Renal cortex interstitium (tissue), 15 donors: ENCODE measurements at places on chromosomes 12 and 14. TPM values are rescaled to one million over a fixed set of nuclear protein-coding genes. Genes with fewer than 3 reads are reported as not detected.

The GPR84 gene
- polyA plus RNA-seq, result 0.20 TPM

DNA sequence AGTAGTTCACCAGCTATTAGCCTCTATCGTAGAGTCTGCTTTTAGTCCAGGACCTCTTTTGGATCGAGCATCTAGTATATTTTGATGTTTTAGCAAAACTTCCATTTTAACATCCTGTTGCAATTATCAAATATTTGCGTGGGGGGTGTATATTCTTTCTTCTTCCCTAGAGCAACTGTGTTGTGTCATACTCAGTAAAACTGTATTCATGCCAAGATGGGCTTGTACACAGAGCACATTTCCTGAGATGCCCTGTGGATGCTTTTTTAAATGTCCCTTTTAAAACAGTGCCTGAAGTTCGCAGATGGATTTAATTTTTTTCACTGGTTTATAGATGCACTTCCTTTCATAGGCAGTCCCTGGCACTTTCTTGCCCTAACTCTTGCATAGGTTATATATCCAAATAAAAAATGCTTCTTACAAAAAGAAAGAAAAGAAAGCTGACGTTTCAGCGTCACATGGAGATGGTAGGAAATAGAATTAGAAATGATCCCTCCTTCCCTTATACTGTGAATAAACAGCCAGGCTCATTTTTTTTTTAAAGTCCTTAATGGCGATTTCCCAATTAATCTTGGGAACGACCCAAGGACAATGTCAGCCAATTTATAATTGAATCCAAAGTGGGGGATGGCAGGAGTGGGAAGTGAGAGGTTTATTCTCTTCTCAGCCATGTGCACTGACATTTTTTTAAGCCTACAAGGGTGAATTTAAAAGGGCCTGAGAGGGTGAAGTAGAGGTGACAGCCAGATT, 247.0 kb downstream of the SLC41A2 start:
- no peak for DNase-seq

The AMDHD1 gene
- 1.2 TPM for polyA plus RNA-seq

DNA sequence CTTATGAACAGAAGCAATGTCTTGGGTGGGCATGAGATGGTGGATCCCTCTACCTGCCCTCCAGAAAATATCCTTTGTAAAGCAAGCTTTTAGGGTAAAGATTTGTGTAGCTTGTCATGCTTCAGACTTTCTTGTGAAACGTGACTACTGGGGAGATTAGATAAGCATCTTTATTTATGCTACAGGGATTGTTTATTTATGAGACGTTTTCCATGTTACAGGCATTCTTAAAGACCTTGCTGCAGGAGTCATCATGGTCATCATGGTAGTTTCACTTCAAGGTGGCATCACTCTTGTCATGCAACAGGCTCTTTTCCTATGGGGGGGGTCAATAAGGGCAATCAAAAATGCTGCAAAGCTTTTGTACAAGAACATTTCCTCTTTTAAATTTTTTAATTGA, 8.2 kb upstream of the MIS18BP1 start:
- no peak for DNase-seq
